ENCODE measurements at places on chromosomes 6 and 20.

DNA sequence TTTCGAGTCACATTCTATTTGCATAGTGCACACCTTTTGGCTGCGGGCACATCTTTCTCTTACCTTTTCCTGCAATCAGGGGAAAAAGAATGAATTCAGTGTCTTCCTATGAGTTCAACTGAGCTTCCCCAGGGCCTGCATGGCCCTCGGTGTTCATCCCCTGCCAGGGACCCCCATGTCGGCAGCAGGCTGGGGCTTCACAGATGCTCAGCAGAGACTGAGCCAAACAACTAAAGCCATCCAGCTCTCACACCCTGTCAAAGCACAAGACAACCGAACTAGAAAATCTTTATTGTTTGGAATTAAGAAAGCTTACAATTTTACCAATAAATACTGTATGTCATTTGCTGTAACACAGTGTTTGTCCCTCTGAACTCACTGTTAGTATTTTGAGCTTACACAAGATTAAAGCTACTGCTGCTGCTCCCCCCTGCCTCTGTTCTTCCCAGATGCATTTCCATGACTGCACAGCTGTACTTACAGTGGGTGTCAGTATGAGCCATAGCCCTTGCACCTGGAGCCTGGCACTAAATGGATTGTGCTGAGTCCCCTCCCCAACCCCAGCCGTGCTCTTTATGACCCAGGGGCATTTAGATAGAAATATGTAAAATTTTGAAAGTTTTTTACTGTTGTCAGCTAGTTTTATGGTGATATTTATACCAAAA lies 205.8 kb downstream of the TMEM242 start:
- no peak for DNase-seq

- no peak for DNase-seq
These were observed 16.7 kb downstream of the FARS2 start for GRCh38 chr6:5278047-5278446.

DNA sequence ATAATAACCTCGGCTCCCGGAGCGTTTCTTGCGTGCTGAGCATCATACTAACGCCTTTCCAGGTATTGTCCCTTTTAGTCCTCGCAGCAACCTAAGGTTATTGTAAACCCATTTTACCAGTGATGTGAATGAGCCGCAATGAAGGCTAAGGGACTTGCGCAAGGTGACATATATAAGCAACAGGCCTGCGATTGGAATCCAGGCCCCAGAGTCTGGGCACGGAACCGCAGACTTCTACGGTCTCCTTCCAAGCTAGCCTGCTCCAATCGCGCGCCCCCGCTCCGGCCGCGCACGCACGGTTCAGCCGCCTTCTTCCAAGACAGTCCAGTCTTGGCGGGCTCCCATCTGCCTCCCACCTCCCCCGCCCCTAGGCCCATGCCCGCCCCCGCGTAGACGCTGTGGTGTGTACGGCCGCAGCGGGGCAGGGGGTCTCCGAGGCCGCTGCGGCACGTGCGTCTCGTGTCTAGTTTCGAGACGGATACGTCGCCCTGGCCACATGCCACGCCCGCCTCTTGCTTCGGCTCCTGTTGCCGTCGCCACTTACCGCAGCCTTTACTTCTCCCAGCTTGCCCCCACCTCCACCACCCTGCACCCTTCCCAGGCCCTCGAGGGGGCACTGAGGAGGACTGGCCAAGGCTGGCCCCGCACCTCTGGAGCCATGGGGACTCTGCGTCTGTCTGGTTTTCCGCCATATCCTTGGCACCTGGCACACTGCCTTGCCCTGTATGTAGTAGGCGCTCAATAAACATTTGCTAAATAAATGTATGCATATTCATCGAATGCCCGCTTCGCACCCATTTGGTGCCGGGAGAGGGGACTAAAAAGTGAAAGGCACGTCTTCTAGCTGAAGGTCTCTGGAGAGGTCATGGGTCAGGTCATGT lies 855 bp upstream of the GFOD1 start:
- DNase-seq = no peak

GRCh38 chr6:124999105-124999764 lies 37.0 kb downstream of the RNF217 start:
- no peak for DNase-seq

DNA sequence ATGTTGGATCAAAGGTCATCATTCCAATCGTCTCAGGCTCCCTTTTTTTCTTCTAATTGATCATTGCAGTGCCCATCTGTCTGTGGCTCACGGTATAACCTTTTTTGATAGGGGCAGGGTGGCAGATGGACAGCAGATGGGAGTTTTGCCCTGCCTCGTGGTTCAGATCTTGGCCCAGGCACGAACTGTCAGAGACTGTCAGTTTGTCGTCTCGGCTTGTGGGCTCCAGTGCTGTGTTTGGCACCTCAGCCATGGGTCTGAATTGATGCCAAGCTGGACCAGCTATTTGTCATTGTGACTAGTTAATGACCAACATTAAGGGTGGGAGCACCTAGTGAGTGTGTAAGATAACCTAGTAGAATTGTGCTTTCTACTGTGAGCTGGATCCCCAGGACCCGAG lies 197.6 kb downstream of the PRL start:
- DNase-seq = no peak

DNA sequence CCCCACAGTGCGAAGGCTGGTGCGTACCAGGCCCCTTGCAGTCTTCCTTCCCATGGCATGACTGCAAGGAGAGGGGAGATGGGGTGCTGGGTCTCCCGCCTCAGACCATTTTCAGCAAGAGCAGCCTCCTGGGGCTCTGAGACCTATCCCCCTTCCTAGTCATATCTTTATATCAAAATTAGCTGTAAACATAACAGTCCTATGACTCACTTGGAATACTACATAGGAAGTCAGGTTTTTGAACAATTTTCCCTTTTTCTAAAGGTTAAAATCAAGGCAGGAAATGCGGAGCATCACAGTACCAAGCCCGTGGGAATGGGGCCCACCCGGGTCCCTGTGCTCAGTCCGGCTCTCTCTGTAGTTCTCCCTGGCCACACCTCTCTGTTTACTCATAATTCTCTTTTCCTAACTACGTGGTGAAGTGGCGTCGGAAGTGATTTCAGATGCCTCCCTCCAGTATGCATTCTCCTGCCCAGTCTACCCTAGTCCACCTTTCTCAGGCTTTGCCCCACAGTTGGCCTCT lies 109.8 kb upstream of the TMEM170B start:
- DNase-seq = no peak

GRCh38 chr20:47353692-47354463 lies 2.6 kb downstream of the ZMYND8 start:
- DNase-seq = no peak

- DNase-seq = no peak
These were observed 78.2 kb upstream of the EEF1E1 start for GRCh38 chr6:8180327-8181159.

- no peak for DNase-seq
These were observed 43.2 kb downstream of the CDH4 start for GRCh38 chr20:61295249-61295648.

- DNase-seq = no peak
These were observed 578.2 kb downstream of the QKI start for GRCh38 chr6:163992701-163993100.

GRCh38 chr20:35902545-35902941 lies 51.8 kb downstream of the SCAND1 start:
- DNase-seq = no peak

DNA sequence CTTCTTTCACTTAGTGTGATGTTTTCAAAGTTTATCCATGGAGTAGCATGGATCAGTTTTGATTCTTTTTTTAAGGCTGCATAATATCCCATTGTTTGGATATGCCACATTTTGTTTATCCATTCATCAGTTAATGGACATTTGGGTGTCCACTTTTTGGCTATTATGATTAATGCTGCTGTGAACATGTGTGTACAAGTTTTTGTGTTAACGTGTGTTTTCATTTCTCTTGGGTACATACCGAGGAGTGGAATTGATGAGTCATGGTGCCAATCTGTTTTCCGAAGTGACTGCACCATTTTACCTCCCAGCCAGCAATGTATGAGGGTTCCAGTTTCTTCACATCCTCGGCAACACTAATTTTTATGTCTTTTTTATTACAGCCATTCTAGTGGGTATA lies 78.4 kb upstream of the CCDC28A start:
- DNase-seq = no peak

DNA sequence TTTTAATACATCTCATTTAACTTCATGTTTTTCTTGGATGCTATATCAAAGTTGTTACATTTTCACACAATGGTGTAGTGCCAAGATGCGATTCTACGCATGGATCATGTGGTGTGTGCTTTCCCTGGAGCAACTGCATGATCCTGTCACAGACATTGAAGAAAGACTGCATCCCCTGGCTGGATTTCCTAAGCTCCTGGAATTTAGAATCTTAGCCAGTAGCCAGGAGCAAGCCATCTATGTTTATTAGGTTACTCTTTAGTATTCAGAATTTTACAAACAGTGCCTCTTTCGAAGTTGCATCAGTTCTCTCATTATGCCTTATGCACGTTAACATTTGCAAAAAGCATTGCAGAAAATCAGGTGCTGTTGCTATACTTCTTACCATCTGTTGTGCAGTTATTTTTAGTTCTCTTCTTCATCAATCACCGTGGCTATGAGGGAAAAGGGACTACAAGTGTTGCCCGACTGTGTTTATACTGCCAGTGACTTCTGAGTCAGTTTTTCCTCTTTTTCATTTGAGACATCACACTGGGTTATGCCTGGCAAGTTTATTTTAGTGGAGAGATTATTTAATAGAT lies 584.2 kb downstream of the BCKDHB start:
- DNase-seq = no peak

DNA sequence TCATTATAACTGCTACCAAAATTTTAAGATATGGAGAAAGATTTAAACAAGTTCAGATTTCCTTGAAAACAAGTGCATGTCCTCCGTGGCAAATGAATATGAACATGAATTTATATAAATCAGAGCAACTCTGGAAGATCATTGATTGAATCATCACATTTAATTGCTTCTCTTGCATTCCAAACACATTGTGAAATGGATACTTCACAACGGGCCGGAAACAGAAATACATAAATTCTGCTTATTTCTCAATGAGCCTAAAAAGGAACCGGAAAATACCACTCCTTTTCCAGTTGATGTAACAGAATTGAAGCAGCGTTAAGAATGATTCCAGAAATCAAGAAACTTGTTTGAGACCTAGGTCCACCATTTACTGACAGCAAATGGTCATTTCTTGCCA lies 134.6 kb upstream of the BTN3A2 start:
- no peak for DNase-seq

DNA sequence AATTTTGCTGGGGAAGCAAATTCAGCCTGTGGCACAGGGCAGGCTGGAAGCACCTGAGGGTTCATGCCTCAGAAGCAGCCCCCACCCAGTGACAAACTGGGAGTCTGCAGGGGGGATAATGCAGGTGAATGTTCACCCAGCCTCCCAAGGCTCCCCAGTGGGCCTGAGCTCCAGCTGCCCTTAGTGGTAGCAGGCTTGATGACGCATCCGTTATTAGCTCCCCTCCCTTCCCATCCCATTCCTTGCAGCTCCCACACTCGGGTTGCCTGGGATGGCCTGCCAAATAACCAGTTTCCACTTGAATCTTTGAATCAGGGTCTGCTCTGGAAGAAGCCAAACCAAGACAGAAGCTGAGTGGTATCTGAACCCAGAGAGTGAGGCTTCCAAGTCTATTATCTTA lies 15.8 kb downstream of the KCNK15 start:
- DNase-seq = no peak

- DNase-seq = no peak
These were observed 11.1 kb upstream of the HMGA1 start for GRCh38 chr6:34225551-34225950.

DNA sequence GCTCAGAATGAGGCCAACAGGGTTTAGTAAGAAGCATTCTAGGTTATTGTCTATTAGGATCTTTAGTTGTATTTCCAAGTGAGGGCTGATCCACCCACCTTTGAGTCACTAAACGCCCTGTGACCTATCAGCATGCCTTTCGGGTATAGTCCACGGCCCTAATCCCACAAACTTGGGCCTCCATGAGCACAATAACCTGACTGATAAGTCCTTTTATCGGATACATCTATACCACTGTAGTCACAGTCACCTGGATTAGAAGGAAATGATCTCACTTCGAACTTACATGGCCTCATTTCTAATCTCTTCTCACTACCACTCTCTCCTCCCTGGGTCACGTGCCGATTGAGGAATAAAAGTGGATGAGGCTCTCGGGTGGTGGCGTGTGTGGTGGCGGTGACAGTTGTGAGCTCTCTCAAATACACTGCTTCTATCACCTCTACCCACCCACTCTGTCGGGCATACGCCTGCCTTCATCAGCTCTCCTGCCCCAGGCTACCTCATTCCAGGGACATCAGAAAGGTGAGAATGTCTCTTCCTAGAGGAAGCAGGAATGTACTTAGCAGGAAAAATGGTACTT lies 65.2 kb downstream of the TRAM2 start:
- no peak for DNase-seq

DNA sequence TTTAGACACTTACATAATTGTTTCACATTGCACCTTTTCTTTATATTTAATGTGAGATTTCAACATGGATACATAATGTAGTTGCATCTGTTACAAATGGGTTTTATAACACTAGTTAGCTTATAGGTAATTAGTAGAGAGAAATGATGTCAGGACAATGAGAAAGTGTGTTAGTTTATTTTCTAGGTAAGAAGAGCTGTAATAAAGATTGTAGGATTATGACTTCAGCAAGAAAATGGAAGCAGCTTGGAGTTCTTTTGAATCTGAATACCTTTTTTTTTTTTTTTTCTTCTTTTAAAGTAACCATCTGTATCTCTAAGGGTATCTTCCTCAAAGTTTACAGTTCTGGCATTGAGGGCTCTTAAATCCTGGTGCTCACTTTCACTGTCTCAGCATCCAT lies 35.3 kb downstream of the CD2AP start:
- DNase-seq = no peak

- no peak for DNase-seq
These were observed 226.1 kb downstream of the OTOR start for GRCh38 chr20:16974080-16974854.

GRCh38 chr6:4506792-4507191 lies 269.4 kb upstream of the CDYL start:
- DNase-seq = no peak
